Stimulated activated CD8-positive, alpha-beta memory T cell treated with anti-CD3 and anti-CD28 coated beads, Interleukin-4, amount 100 ng/mL, for 1 hour (primary cell): ENCODE measurements at places on chromosomes 13 and 19.

DNA sequence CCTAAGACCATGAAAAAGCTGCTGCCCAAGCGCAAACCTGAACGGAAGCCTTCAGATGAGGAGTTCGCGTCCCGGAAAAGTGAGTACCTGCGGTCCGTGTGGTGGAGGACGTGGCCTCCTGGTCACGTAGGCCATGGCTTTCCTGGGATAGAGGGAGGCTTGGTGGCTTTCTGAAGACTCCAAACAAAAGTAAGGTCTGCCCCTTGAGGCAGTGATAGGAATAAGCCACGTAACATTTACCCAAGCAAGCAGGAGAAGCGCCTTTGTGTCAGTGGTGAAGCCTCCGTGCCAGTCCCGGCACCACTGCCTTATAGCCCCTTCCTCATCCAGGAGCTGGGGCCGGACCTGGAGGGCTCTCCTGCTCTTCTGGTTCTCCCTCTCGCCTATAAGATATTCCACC lies 34.3 kb upstream of the TEX29 start:
- no peak for DNase-seq

GRCh38 chr19:48059331-48059730 lies 15.5 kb upstream of the CABP5 start:
- DNase-seq = no peak

GRCh38 chr13:79796136-79796535 lies 315.2 kb downstream of the NDFIP2 start:
- DNase-seq = no peak

DNA sequence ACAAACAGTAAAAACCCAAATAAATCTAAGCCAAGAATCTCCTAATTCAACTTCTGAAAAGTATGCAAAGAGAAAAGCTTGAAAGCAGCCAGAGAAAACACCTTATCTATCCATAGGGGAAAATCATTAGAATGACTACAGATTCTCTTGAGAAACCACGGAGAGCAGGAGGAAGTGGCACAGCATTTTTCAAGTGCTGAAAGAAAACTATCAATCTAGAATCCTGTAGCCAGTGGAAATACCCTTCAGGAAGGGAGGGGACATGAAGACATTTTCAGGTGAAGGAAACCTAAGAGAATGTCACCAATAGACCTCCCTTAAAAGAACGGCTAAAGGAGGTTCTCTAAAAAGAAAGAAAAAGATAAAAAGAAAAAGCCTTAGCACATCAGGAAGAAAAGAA lies 66.2 kb upstream of the XPO4 start:
- DNase-seq = no peak

GRCh38 chr13:73061876-73062275 lies 3.1 kb downstream of the KLF5 start:
- DNase-seq = no peak

GRCh38 chr13:33891196-33891742 lies 73.3 kb downstream of the RFC3 start:
- no peak for DNase-seq

GRCh38 chr19:2223959-2224358 lies 12.2 kb downstream of the PLEKHJ1 start:
- DNase-seq = no peak

DNA sequence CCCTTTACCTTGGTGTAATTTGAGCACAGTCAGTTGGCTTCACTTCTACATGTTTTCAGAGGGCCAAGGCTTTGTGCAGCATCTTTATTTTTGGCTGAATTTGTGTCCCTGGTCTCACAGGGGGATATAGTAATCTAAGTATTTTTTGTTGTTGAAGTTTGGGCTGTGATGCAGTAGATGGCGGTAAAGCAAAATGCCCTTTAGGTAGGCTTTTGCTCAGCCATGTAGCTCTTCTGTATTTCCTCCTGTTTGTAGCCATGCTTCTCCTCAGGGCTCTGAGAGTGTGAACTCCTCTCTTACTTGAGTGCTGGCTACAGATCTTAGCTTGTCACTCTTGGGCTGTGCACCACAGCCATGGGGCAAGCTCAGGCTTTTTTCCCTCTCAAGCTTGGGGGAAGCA lies 328.6 kb downstream of the SLITRK5 start:
- no peak for DNase-seq

DNA sequence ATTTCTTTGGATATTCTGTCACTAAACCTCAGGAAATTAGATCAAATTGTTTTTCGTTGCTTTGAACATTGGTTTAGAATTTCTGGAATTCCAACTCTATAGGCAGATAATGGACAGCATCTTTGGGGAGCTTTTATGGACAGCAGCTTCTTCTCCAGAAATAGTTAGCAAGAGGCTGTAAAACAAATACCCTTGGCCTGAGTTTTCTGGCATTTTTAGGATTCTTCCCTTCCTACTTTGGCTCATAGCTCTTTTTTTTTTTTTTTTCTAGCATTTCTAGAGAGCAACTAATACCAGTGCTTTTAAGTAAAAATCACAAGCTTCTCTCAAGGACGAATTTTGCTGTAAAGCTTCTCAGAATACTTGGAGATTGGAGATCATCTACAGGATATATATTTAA lies 169.8 kb upstream of the SPRY2 start:
- DNase-seq = no peak

DNA sequence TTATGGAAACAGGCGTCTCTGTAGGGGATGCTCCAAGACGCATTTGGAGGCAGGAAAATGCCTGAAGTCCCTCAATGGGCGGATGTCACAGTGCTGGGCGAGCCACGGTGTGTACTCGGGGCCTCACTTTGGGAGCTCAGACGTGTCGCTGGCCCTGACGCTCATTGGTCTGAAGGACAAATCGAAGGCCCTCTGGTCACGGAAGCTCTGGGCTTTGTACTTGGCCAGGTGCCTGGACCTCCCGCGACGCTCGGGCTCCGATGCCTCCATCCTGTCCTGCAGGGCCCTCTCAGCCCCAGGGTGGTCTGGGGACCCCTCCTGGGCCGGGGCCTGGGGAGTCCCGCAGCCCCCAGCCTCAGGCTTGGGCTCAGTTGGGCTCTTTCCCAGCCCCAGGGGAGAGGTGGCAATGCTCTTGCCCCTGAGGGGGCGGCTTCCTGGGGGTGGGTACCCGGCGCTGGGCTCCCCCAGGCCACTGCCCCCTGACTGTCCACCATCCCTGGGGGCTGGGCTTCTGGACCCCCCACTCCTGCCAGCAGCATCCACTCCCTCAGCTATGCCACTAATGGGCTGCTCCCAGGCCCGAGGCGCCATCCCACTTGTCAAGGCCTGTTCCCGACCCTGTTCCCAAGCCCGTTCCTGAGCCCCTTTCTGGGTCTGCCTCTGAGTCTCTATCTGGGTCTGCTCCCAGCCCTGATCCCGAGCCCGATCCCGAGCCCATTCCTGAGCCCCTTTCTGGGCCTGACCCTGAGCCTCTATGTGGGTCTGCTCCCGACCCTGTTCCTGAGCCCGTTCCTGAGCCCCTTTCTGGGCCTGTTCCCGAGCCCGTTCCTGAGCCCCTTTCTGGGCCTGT lies 39.5 kb upstream of the GRTP1 start:
- no peak for DNase-seq

DNA sequence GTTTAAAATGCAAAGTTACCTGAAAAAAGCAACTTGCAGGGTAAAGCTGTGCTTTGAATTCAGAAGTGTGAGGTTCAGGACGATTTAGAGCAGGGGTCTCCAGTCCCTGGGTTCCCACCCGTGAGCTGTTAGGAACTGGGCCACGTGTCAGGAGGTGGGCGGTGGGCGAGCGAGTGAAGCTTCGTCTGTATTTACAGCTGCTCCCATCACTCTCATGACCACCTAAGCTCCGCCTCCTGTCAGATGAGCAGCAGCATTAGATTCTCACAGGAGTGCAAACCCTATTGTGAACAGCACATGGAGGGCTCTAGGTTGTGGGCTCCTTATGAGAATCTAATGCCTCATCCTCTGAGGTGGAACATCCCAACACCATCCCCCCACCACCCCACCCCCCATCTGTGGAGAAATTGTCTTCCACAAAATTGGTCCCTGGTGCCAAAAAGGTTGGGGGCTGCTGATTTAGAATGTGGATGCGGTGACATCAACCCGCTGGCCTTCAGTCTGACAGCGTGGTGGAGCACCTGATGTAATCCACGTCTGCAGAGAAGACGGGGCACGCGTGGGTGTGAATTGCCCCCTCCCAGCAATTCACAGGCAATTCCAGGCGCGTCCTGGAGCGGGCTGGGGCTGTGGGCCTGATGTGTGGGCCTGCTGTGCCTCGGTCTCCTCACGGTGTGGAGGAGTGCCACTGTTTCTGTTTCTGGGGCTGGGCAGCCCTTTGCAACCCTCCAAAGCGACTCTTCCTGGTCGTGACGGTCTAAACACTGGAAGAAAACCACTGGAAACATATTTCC lies 214.0 kb upstream of the SOX1 start:
- no peak for DNase-seq

DNA sequence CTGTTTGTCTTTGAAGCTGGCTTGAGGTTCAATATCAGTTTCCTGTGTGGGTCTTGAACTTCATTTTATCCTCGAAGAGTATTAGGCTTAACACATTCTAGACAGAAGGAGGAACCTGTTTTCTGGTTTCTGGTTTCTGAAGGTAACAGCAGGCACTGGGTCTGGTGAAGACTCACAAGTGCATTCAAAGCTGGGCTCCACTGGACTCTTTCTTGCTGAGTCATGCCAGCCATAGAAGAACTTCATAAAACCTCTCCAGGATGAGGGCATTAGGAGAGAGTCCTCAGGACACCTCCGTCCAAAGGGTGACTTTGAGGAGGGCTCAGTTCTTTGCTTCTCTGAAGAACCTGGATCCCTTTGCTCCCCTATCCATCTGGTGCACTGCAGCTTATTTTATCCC lies 668.6 kb upstream of the SLC10A2 start:
- no peak for DNase-seq

DNA sequence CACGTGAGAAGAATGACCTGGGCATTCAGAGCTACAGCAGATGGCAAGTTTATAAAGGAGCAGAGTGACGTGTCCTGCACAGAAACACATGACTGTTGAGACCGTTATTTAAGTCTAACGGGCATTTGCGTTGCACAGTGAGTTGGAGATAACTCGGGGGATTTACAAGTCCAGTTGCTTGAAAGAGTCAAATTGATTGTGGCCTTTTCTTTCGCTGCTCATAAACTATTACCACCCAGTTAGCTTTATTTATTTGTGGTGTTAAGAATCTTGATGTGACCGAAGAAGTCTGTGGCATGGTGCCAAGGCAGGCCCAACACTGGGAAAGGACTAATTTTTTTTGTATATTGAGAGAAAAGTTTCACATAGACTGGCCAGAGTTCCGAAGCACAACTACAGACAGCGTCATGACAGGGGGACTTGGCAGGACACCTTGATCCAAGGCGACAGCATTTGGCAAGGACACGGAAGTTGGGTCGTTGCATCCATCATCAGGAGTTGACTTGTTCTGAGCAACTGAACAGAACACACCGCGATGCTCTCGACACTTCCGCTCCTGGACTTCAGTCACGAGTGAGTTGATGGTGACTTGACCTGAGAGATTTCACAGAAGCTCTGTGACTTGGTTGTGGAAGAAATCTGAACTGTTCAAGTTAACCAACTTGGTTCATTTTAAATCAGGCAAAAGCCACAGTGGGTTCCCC lies 11.9 kb upstream of the PTOV1 start:
- DNase-seq = no peak

DNA sequence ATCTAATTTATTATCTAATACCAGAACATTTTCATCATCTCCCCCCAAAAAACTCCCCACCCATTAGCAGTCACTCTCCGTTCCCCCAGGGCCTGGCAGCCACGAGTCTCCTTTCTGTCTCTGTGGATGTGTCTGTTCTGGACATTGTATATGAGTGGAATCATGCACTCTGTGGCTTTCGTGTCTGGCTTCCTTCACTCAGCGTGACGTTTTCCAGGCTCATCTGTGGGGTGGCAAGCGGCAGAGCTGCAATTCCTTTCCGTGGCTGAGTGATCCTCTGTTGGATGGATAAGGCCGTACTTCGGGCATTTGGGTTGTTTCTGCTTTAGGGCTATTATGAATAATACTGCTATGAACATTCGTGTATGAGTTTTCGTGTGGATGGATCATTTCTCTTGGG lies 3.1 kb downstream of the AP2S1 start:
- no peak for DNase-seq

DNA sequence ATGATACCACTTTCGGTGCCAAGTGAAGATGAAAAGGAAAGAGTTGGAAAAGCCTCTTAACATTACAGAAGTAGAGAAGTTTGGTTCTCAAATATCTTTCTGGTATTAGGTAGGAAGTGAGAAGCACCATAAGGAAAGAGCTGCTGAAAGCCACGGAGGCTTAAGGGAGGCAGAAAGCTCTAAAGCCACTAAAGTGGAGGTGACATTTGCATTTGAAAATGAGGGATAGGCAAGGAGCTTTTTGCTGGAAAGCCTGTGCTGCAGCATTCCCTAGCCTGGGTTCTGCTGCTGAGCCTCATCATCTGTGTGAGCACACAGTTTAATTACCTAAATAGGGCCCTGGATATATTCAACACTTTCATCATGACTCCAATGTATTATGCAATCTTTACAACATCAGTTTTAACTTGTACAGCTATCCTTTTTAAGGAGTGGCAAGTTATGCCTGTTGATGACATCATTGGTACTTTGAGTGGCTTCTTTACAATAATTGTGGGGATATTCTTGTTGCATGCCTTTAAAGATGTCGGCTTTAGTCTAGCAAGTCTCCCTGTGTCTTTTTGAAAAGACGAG lies 315.4 kb downstream of the RBM26 start:
- no peak for DNase-seq

DNA sequence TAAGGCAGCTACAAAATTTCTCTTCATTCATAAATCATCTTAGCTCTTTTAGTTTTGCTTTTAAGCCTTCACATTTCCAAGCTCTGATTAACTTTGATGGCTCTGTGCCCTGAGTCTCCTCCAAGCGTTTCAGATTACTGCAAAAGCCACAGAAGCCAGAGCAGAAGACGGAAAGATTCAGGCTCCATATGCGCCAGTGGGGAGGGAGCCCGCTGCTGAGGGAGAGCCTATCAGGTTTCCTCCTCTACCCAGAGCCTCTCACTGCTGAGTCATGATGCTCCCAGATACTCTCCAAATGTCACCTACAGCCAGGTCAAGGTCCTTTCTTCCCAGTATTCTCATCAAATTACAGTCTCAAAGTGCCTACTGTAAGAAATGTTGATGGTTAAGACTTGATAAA lies 193.6 kb downstream of the RAP2A start:
- no peak for DNase-seq

DNA sequence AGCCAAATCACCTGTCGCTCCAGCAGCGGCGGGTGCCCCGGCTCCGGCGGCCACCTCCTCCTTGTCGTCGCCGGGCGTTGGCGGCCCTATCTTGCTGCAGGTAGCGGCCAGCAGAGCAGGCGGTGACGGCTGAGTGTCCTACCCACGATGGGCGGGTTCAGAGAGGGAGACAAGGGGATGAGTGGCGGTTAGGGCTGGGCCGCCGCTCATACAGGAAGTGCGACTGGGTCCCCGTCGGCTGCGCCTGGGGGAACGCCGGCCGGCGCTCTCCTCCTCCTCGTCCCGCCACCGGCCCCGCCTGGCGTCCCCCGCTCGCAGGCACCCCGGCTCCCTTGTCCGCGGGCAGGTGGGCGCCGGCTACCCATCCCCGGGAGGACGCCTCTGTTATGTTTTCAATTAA lies 1692.0 kb downstream of the SLITRK5 start:
- no peak for DNase-seq

GRCh38 chr19:18419699-18420460 lies 682 bp downstream of the SSBP4 start:
- no peak for DNase-seq
